H1 (cell line): ENCODE measurements at places on chromosomes 5 and 9.

DNA sequence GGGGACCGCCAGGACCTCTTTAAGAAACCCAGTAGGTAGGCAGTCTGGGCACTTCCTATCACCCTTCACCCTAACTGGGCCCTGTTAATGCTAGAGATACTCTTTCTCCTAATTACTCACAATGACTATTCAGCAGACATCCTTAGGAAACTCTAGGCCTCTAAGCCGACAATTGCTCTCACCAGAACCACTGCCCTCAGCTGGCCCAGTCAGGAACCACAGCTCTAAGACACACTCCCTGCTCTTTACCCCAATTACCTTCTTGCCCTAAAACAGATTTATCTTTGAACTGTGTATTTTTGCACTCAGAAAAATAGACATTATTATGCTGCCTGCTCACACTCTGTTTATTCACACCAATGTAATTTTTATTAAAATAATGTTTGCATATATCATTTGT lies 432.6 kb upstream of the SLC30A5 start:
- H3K27ac ChIP-seq: no peak overlapping the region
- H3K36me3 ChIP-seq: no peaks in the 10 kb centered on the region
- H3K4me3 ChIP-seq: no peak overlapping the region

- H3K4me1 ChIP-seq: no peaks in the 10 kb centered on the region
- H3K27me3 ChIP-seq: no peaks in the 10 kb centered on the region
- H3K27ac ChIP-seq: no peak overlapping the region
- DNase-seq: peak; percentile 19
- H3K36me3 ChIP-seq: no peaks in the 10 kb centered on the region
These were observed 176.0 kb downstream of the MED10 start for GRCh38 chr5:6202149-6202967.

DNA sequence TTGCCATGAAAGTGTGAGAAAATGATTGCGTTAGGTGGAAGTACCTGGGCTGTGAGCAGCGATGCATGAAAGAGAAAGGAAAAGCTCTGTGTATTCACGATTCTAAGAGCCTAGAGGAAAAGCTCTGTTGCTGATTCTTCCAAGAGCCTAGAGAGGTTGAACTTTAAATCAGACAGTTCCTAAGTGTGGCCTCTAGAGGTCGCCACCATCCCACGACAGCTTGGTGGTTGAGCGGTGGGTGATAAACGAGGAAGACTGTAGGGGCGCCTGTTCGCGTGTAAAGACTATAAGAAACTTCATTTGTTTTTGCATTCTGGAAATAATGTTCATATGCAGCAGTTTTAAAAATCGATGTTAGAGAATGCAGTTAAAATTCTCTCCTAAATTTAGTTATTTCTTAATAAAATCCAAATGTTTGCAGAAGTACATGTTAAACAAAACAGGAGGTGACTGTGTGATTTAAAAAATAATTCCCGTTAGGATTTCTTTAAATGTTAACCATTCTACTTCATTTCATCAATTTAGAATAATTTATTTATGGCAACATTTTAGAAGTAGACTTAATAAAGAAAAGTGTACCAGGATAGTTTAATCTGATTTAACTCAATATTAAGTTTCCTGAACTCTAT lies 107.7 kb downstream of the TENT4A start:
- no peak overlapping the region for H3K27ac ChIP-seq
- H3K27me3 ChIP-seq: no peaks in the 10 kb centered on the region
- DNase-seq: peak; percentile 86
- no peaks in the 10 kb centered on the region; the same call in 1 of the 2 replicates for H3K4me1 ChIP-seq
- no peak overlapping the region for H3K4me3 ChIP-seq

GRCh38 chr5:43802651-43803050 lies 199.7 kb downstream of the NNT start:
- no peaks in the 10 kb centered on the region for H3K4me1 ChIP-seq
- no peaks in the 10 kb centered on the region for H3K27me3 ChIP-seq
- no peaks in the 10 kb centered on the region for H3K36me3 ChIP-seq
- no peak for DNase-seq
- H3K27ac ChIP-seq: no peak overlapping the region

DNA sequence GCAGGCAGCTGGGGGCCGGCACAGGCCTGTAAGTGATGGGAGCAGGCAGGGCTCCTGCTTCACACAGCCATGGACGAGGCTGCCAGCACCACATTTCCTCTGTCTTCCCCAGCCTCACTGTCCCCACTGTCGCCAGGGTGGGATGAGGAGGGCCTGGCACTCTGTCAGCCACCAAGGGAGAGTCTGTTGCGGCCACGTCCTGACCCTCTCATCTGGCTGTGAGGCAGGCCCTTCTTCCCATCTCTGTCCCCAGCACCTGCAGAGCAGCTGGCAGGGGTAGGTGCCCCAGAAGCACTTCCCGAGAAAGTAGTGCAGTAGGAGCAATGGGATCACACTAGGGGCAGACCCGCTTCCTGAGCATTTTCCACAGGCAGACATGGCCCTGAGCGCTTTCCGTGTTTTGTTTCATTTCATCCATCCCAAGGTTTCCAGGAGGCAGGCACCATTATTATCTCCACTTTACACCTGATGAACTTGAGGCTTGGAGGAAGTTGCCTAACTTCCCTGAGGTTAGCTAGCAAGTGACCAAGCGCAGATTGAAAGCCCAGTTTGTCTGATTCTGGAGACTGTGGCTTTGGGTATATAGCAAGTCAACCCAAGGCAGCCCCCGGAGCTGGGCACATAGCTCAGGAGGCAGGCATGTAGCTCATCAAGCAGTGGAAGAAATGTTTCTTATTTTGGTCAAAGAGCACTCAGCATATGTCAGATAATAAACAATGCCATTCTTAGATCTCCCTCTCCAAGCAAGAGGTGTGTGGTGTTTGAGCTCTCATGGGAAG lies 202.4 kb downstream of the DAB2IP start:
- no peaks in the 10 kb centered on the region for H3K27me3 ChIP-seq
- H3K4me3 ChIP-seq: no peak overlapping the region
- DNase-seq: no peak

DNA sequence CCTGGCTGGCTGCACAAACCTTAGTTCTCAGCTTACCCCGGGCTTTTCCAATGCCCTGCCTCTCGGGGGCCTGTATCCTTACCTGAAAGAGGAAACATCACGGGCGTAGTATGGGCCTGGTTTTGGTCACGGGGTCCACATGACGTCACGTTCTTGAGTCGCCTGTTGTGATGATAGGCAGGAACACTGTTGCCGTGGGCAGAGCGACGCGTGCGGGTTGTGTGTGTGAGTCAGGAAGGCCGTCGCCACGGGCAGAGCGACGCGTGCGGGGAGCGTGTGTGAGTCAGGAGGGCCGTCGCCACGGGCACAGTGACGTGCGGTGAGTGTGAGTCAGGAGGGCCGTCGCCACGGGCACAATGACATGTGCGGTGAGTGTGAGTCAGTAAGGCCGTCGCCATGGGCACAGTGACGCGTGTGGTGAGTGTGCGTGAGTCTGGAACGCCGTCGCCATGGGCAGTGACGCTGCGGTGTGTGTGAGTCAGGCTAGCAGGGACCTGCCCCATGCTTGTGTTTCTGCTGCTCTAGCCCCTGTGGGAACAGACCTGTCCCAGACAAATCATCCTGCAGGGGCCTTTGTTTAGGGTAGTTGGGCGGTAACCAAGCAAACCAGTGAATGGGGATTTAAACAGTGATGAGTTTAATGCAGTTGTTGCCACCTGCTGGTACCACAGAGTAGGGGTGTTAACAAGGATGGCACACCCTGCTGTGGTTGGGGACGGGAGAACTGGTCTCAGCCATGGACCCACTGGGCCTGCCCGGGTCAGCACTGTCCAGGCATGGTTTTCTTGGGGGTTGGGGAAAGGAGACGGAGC lies 19.8 kb downstream of the TRIP13 start:
- H3K4me1 ChIP-seq: no peaks in the 10 kb centered on the region
- H3K27ac ChIP-seq: peak overlapping the region; percentile 63
- no peaks in the 10 kb centered on the region for H3K27me3 ChIP-seq
- DNase-seq: no peak

- H3K27ac ChIP-seq: no peak overlapping the region
- H3K4me1 ChIP-seq: no peaks in the 10 kb centered on the region
- no peak for DNase-seq
These were observed 9.3 kb downstream of the SLC28A3 start for GRCh38 chr9:84331119-84331809.

DNA sequence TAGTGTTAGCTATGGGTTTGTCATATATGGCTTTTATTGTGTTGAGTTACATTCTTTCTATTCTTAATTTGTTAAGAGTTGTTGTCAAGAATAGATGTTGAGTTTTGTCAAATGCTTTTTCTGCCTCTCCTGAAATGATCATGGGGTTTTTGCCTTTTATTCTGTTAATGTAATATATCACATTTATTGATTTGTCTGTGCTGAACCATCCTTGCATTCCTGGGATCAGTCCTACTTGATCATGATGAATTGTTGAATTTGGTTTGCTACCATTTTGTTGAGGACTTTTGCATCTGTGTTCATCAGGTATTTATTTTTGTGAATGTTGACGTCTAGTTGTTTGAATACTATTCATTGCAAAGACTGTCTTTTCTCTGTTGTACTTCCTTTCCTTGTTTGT lies 23.9 kb downstream of the RIC1 start:
- H3K4me1 ChIP-seq: no peaks in the 10 kb centered on the region
- H3K27me3 ChIP-seq: no peaks in the 10 kb centered on the region
- DNase-seq: no peak
- no peak overlapping the region for H3K27ac ChIP-seq
- H3K4me3 ChIP-seq: no peak overlapping the region
- H3K36me3 ChIP-seq: no peaks in the 10 kb centered on the region; the same call in 1 of the 2 replicates

- no peaks in the 10 kb centered on the region for H3K27me3 ChIP-seq
- no peak overlapping the region for H3K4me3 ChIP-seq
- no peaks in the 10 kb centered on the region for H3K4me1 ChIP-seq
These were observed 208.2 kb downstream of the ZNF608 start for GRCh38 chr5:124538191-124538590.

DNA sequence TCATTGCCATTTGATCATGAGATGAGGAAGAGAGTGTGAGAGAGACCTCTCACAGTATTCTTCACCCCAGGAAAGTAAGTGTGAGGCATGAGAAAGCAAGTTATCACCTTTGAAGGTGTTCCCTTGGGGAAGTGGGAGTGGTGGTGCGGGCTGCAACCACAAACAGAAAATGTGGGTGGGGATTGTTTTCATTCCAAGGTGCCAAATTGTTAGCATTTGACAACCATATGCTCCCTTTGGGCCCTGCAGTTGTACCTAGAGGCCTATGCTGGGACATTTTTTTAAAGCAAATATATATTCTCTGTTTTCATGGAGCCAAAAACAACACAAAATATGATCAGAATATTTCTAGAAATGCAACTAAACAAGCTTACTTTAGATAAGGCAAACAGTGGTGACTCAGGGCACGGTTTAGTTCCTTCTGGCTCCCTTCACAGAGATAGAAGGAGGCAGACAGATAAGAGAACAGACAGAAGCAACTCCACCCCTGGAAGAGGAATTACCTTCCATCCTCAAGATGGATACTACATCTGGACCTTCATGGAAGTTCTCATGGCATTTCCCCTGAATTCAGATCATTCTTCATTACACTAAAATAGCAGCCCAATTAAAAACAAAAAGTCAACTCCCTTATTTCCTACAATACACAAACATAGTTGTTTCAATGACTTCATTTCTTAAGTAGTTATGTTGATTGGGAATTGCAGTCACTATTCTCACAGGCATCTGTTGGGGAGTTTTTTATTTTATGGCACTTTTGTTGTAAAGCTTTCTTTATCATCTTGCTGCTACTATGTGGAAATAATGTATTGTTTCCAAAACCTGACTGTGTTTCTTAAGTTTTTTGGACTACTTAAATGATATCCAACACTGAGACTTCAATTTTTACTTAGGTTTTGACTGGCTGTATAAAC lies 416.6 kb downstream of the PLK2 start:
- DNase-seq: no peak
- no peak overlapping the region for H3K27ac ChIP-seq
- H3K27me3 ChIP-seq: no peaks in the 10 kb centered on the region
- H3K4me1 ChIP-seq: no peaks in the 10 kb centered on the region
- no peaks in the 10 kb centered on the region for H3K36me3 ChIP-seq

- H3K27ac ChIP-seq: no peak overlapping the region; the same call in 1 of the 2 replicates
- H3K4me1 ChIP-seq: peaks cover 22% of the 10 kb centered on the region
- H3K27me3 ChIP-seq: no peaks in the 10 kb centered on the region
These were observed 65.6 kb downstream of the GPR21 start for GRCh38 chr9:123099042-123099441.

GRCh38 chr9:3783156-3783555 lies 257.4 kb upstream of the RFX3 start:
- 0 out of 2 replicates have a peak, but pooled peaks cover 2% of the 10 kb centered on the region for H3K36me3 ChIP-seq
- H3K4me3 ChIP-seq: no peak overlapping the region
- H3K27ac ChIP-seq: no peak overlapping the region
- no peaks in the 10 kb centered on the region for H3K27me3 ChIP-seq
- H3K4me1 ChIP-seq: no peaks in the 10 kb centered on the region

GRCh38 chr9:77013932-77014596 lies 5.4 kb upstream of the FOXB2 start:
- H3K27ac ChIP-seq: no peak overlapping the region
- peak; percentile 61 for DNase-seq
- peak overlapping the region; percentile 13 for H3K4me3 ChIP-seq
- H3K36me3 ChIP-seq: no peaks in the 10 kb centered on the region
- peaks cover 15% of the 10 kb centered on the region for H3K4me1 ChIP-seq
- peaks cover 63% of the 10 kb centered on the region for H3K27me3 ChIP-seq

GRCh38 chr5:144203750-144204596 lies 33.3 kb downstream of the KCTD16 start:
- H3K36me3 ChIP-seq: no peaks in the 10 kb centered on the region
- H3K27ac ChIP-seq: no peak overlapping the region
- 0 out of 2 replicates have a peak overlapping the region, but pooled peaks have one; percentile 69 for H3K4me3 ChIP-seq
- peak; percentile 49 for DNase-seq

- no peak for DNase-seq
- no peaks in the 10 kb centered on the region for H3K27me3 ChIP-seq
- no peak overlapping the region for H3K27ac ChIP-seq
- H3K36me3 ChIP-seq: no peaks in the 10 kb centered on the region
- no peak overlapping the region for H3K4me3 ChIP-seq
These were observed 703.5 kb upstream of the RGMB start for GRCh38 chr5:98069876-98070512.

DNA sequence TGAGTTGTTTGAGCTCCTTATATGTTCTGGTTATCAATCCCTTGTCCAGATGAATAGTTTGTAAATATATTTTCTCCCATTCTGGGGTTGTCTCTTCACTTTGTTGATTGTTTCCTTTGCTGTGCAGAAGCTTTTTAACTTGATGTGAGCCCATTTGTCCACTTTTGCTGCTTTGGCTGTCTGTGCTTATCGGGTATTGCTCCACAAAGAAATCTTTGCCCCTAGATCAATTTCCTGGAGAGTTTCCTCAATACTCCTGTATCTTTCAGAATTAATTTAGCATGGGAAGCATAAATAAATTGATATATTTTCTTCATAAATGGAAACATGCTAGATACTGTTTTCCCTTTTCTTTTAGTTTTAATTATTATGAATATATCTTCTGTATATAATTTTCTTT lies 22.5 kb upstream of the CCL21 start:
- DNase-seq: no peak
- H3K4me3 ChIP-seq: no peak overlapping the region
- H3K27ac ChIP-seq: no peak overlapping the region
- H3K4me1 ChIP-seq: no peaks in the 10 kb centered on the region
- H3K27me3 ChIP-seq: no peaks in the 10 kb centered on the region

GRCh38 chr9:104786293-104786692 lies 22.4 kb downstream of the NIPSNAP3B start:
- no peak for DNase-seq
- no peaks in the 10 kb centered on the region for H3K27me3 ChIP-seq
- H3K36me3 ChIP-seq: peaks cover 30% of the 10 kb centered on the region
- no peak overlapping the region for H3K4me3 ChIP-seq
- no peak overlapping the region for H3K27ac ChIP-seq
